ENCODE measurements at places on chromosomes 3 and 15. TPM values are rescaled to one million over a fixed set of nuclear protein-coding genes. Genes with fewer than 3 reads are reported as not detected.

DNA sequence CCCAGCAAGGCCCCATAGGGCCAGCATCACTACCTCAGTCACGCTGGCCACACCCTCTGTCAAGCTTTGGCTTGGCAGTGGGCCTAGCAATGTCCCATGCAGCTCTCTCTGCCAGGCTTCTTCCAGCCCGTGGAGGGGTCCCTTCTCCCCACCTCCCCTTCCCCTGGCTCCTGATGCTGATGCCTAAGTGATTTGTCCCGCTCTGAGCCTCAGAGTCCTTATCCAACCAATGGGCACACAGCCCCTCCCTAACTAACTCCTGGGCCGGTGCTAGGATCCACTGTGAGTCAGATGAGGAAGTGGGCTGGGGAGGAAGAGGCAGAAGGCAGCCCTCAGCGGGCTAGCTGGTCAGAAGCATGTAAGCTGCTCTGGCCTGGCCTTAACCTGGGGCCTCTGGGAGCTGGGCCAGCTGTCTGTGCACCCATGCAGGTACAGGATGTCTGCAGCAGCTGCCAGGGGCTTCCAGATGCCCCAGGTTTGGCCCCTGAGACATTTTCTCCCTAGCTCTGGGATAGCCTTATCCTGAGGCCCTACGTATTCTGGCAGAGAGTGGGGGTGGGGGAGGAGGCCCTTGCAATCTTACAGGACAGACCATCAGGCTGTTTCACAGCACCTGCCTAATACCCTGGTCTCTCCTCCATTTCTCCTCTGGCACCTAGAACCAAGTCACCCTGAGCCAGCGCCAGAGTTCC lies 740 bp upstream of the ZBTB47 start:
- peak; percentile 89 for DNase-seq

Gene TUSC7
- total RNA-seq = not detected

DNA sequence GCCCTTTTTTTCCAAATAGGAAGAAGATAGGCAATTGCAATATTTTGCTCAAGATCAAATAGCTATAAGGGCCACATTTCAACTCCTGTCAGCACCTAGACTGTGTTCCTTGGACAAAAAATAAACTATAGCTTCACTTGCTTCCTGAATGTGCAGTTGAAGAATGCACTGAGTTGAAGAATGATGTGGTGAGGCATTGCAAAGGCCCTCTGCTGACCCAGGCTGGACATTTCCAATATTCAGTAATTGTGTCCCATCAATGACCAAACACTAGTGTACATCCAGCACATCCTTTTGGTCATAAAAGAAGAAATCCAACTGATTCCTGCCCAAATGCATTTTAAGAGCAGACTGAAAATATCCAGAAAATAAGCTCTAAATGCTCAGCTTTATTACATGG lies 424.8 kb upstream of the TGFBR2 start:
- no peak for DNase-seq

Gene ZNF620
- total RNA-seq = 1.6 TPM

Gene FAM81A
- total RNA-seq = 11.0 TPM

GRCh38 chr3:127823426-127823857 lies 1.1 kb upstream of the MGLL start:
- DNase-seq = peak; percentile 85

- DNase-seq = no peak
Observed at GRCh38 chr3:137807998-137808397, 43.9 kb downstream of the SOX14 start.

GRCh38 chr3:153337369-153337768 lies 175.3 kb downstream of the RAP2B start:
- no peak for DNase-seq

GRCh38 chr3:54891540-54891897 lies 36.3 kb downstream of the LRTM1 start:
- peak; percentile 77 for DNase-seq

- no peak for DNase-seq
Observed at GRCh38 chr15:22263738-22264137, 183.4 kb downstream of the OR4M2 start.

Gene FRMD4B
- 16.0 TPM for total RNA-seq

All from Right ventricle myocardium inferior (tissue), 1 donor.